ENCODE measurements at places on chromosomes 4 and X. TPM values are rescaled to one million over a fixed set of nuclear protein-coding genes. Genes with fewer than 3 reads are reported as not detected.

FAM47E gene
- 2.5 TPM for polyA plus RNA-seq

MAGED1 gene
- 189 TPM for polyA plus RNA-seq

DNA sequence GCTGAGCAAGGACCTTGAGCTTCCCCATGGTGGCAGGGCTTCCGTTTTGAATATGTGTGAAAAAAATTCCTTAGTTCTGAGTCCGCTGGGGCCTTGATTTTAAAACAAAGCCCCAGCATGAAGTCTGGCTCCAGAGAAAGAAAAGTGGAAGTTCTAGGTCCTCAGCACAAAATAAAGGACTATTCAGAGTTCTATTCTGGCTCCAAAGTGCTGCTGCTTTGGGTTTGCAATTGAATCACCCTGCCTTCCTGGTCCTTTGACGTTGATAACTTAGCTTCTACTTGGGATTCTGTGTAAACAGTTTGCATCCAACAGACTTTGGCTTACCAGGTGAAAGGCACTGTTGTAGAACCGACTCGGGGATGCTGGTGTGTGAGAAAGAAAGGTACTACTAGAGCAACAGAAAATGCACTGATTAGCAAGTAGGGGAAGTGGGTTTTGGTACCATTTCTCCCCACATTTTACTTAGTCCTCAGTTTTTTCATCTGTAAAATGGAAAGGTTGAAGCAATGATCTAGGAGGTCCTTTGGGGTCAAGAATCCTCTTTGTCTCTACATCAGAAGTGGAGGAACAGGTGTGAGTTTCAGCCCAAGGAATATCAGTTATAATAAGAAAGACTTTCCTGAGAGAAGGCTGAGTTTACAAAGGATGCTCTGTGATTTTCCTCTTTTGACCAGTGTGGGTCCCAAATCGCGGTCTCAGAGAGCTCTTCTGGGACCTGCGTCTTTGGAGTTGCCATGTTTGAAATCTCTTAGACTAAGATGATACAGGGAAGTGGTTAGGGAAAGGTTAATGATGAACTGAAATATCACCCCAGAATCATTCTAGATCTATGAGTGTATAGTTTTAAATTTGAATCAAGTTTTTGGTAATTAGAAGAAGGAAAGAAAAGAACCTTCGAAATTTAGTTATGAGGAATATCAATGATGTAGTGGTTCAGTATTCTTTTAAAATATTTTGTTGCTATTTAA, 28.2 kb downstream of the IGFBP7 start:
- no peak for DNase-seq
- H3K27ac ChIP-seq: peak overlapping the region; percentile 71
- peaks cover 12% of the 10 kb centered on the region for H3K4me1 ChIP-seq

DNA sequence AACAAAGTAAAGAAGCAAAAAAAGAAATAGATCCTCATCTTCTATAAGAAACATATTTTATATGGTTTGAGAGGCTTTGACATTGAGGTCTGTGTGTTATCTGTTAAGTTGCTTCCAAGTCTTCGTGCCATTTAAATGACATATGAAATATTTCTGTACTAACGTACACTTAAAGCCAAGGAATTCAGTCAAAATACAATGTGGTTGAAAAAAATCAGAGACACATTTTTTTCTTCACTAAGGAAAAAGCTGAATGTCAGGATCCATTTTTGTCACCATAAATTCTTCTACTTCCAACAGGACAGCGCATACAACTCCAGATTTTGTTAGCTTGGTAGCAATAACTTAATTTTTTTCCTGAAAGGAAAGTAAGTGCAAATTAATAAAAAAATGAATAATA, 168.5 kb downstream of the FAT4 start:
- H3K27me3 ChIP-seq: no peaks in the 10 kb centered on the region
- peaks cover 2% of the 10 kb centered on the region for H3K4me1 ChIP-seq
- peak overlapping the region; percentile 53 for H3K27ac ChIP-seq
- H3K36me3 ChIP-seq: peaks cover 55% of the 10 kb centered on the region

DNA sequence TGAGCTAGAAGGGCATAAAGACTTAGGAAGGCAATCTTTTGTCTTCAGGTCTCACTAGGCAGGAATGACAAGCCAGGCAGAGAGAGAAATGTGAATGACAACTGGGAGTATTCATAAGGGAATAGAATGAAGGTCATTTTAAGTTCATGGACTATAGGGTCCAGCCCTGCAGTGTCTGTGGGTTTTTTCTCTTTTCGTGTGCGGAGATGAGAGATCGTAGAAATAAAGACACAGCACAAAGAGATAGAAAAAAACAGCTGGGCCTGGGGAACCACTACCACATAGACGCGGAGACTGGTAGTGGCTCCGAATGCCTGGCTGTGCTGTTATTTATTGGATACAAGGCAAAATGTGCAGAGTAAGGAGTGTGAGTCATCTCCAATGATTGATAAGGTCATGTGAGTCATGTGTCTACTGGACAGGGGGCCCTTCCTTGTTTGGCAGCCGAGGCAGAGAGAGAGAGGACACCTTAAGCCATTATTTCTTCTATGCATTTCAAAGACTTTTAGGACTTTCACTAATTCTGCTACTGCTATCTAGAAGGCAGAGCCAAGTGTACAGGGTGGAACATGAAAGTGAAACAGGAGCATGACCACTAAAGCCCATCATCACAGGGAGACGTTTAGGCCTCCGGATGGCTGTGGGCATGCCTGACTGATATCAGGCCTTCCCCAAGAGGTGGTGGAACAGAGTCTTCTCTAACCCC, 921.8 kb upstream of the PCDH10 start:
- no peaks in the 10 kb centered on the region for H3K4me1 ChIP-seq
- DNase-seq: no peak
- 0 out of 2 replicates have a peak overlapping the region, but pooled peaks have one; percentile 23 for H3K4me3 ChIP-seq
- no peaks in the 10 kb centered on the region for H3K36me3 ChIP-seq
- H3K27ac ChIP-seq: no peak overlapping the region
- no peaks in the 10 kb centered on the region for H3K27me3 ChIP-seq

DNA sequence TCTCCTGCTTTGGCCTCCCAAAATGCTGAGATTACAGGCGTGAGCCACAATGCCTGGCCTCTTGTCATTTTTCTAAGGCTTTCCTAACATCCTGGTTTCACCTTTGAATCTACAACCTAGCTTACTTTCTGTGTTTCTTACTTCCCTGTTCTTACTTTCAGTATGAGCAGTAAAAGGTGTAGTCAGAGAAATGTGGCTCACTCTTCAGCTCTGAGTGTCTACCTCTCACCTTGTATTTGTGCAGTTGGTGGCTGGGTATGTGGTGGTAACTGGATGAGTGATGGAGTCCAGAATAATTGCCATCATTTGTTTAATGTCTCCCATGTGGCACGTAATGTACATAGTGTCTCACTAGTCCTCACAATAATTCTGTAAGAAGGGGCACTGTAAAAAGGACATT, 19.1 kb upstream of the CXCL11 start:
- H3K27me3 ChIP-seq: peaks cover 8% of the 10 kb centered on the region
- H3K36me3 ChIP-seq: no peaks in the 10 kb centered on the region
- no peak overlapping the region for H3K4me3 ChIP-seq
- H3K27ac ChIP-seq: no peak overlapping the region

DNA sequence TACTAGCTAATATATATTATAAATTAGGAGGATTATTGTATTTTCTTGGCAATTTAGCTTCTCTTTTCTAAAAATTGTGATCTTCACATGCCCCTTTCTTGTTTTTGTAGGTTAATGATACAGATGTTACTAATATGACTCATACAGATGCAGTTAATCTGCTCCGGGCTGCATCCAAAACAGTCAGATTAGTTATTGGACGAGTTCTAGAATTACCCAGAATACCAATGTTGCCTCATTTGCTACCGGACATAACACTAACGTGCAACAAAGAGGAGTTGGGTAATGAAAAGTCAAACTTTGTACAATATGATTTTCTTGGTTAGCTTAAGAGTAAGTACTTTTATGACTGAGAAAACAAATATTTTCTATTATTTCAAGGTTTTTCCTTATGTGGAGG, 74.1 kb downstream of the SLC10A6 start:
- H3K27me3 ChIP-seq: no peaks in the 10 kb centered on the region
- H3K4me1 ChIP-seq: no peaks in the 10 kb centered on the region
- peaks cover 30% of the 10 kb centered on the region for H3K36me3 ChIP-seq
- no peak for DNase-seq
- no peak overlapping the region for H3K27ac ChIP-seq

GRCh38 chrX:105820247-105820646, 2.1 kb upstream of the NRK start:
- no peak overlapping the region for H3K27ac ChIP-seq
- no peaks in the 10 kb centered on the region for H3K4me1 ChIP-seq
- H3K4me3 ChIP-seq: no peak overlapping the region
- H3K36me3 ChIP-seq: no peaks in the 10 kb centered on the region
- H3K27me3 ChIP-seq: peaks cover 52% of the 10 kb centered on the region

TRIM75 gene
- not detected for polyA plus RNA-seq

DNA sequence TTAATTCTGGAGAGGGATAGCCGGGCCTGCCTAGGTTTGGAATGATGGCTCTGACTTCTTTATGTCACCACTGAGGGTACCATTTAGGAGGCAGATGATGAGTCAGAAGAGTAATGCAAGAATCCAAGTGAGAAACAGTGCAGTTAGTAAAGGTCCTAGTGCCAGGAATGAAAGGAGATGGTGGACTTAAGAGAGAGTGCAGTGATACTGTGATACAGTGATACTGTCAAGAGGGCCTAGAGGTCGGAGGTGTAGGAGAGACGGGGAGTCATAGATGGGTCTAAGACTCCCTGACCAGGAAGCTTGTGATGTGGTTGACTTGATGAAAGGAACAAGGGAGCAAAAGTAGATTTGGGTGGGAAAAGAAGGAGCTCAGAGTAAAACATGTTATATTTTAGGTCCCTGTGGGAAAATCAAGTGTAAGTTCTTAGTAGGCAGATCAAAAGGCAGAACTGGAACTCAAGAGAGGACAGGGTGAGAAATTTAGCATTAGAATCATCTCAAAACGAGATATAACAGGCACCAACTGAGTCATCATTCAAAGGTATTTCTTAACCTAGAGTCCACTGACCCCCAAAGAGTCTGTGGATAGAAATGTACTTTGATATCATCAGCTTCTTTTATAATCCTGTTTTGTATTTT, 85.0 kb downstream of the NFKB1 start:
- H3K36me3 ChIP-seq: peaks cover 75% of the 10 kb centered on the region
- H3K4me1 ChIP-seq: no peaks in the 10 kb centered on the region
- no peaks in the 10 kb centered on the region for H3K27me3 ChIP-seq
- H3K27ac ChIP-seq: no peak overlapping the region

NMU gene
- polyA plus RNA-seq: 0.65 TPM

GRCh38 chr4:113707048-113707447, 54.5 kb downstream of the CAMK2D start:
- no peaks in the 10 kb centered on the region for H3K4me1 ChIP-seq
- DNase-seq: no peak
- H3K27ac ChIP-seq: peak overlapping the region; percentile 35
- H3K27me3 ChIP-seq: no peaks in the 10 kb centered on the region

SORBS2 gene
- polyA plus RNA-seq: 3.1 TPM

IGFBP7 gene
- 0.38 TPM for polyA plus RNA-seq

Data from SK-N-SH (cell line).